Activated B cell treated with CpG ODN at 0.5 μM for 24 hours (primary cell): ENCODE measurements at places on chromosomes 5 and 9.
A peak's percentile ranks its signal among the peaks of the same experiment; 100 is the strongest.

GRCh38 chr9:121498150-121498486 is 1.5 kb downstream of the GGTA1 start:
- peak; percentile 22 for DNase-seq

DNA sequence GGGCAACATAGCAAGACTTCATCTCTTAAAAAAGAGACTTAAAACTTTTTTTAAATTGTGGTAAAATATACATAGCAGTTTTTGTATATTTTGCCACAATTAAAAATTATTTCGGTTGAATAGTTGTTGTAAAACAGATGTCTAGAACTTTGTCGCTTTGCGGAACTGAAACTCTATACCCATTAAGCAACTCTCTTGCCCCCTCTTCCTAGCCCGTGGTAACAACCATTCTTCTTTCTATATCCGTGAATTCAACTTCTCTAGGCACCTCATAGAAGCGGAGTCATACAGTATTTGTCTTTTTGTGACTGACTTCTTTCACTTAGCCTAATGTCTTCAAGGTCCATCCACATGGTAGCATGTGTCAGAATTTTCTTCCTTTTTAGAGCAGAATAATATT is 43.3 kb downstream of the SPARC start:
- no peak for DNase-seq

DNA sequence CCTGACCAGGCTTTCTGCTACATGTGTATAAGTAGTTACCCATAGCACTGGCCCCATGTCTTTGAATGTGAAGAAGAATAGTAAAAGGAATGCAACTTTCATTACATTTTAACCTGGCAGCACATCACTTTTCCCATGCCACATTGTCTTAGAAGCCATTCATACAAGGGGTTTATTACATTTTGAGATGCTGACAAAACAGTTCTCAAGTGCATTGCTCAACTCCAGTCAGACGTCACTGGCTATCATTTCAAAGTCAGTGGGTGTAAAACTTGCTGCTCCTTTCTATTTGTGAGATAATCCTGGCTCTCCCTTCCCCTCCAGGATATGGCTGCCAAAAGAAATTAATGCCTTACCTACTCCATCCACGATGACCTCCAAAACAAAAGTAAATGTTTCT is 97.0 kb upstream of the VCAN start:
- DNase-seq, result no peak

DNA sequence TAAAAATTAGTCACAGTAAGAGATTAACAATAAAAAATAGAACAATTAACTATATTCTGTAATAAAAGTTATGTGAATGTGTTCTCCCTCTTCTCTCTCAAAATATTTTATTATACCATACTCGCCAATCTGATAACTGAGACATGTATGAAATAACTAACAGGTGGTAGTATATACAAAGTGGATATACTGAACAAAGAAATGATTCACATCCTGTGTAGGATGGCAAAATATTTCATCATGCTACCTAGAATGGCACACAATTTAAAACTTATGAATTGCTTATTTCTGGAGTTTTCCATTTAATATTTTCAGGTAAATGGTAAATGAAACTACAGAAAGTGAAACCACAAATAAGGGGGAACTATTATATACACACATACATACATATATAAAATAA is 152.5 kb downstream of the RNF180 start:
- DNase-seq, result no peak

- no peak for DNase-seq
These were observed 34.6 kb downstream of the OXCT1 start for GRCh38 chr5:41835645-41836044.

- DNase-seq, result no peak
These were observed 227.6 kb downstream of the WDR70 start for GRCh38 chr5:37606632-37607248.

- no peak for DNase-seq
These were observed 920.5 kb downstream of the TLE4 start for GRCh38 chr9:80492221-80492620.

DNA sequence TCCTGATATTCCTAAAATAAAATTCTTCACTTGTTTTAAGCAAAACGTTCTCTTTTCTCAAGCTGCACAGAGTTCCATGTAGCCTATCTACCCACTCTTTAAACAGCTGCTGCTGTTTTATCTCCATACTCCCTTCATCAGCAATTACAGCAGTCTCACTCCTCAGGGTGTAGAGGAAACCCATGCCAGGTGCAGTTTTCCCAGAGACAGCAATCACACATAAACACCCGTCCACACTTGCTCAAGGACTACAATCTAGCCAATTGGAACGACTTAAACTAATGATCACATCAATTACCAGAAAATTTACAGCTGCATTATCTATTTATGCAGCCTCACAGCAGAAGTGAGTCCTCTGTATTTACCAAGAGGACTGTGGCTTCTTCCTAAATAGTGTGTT is 141.7 kb downstream of the HTR1A start:
- DNase-seq, result no peak

DNA sequence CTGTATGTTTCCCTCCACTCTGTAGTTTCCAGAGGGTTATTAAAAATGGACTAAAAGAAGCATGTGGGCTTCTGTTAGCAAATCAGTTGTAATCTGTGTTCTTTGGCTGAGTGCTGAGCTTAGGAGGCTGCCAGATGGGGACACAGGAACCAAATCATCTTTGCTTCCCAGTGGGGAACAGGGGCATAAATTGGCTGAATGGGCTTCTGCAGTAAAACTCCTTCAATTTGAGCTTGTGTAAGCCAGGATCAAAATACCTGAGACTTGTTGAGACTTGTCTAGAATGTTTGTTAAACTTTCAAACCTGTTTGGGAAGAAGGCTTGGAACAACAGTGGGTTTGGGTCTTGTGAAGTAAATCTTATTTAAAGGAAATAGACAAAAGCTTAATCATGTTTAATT is 32.2 kb upstream of the TNFAIP8 start:
- no peak for DNase-seq

DNA sequence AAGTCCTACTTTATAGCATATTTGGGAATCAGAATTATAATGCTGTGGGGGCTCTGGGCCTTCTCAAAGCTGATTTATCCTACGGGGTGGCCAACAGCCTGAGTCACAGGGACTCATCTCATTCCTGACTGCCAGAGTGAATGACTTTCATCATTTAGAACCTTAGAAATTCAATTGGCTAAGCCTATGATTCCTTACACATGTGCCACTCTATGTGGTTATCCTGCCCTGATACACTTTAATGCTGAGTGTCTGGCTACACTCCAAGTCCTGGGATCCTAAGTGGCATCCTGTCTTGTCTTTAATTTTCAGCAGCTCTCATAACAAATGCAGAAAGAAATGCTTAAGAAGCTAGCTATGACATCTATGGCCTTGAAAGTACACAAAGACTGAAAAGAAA is 75.2 kb upstream of the FREM1 start:
- no peak for DNase-seq

DNA sequence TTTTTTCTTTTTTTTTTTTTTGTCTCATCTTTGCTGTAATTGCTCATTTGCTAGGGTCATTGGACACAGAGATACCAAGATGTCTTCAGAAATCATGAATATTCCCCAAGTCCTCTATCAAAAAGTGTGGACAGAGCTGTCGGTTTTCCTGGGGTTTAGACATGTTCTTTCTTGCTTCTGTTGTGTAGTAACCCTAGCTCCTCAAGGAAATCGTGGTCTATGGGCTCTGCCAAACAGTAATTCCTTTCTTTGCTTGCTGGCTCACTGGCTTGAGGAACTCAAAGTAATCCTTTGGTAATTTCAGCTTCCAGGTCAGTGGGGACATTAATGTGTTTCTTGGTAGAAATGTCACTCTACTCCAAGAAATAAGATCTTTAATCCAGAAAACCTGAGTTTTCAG is 101.7 kb downstream of the TMC1 start:
- DNase-seq, result no peak

- DNase-seq, result no peak
These were observed 192.6 kb upstream of the RASA1 start for GRCh38 chr5:87074934-87075541.

GRCh38 chr5:322942-323879 is 1.7 kb downstream of the AHRR start:
- no peak for DNase-seq

DNA sequence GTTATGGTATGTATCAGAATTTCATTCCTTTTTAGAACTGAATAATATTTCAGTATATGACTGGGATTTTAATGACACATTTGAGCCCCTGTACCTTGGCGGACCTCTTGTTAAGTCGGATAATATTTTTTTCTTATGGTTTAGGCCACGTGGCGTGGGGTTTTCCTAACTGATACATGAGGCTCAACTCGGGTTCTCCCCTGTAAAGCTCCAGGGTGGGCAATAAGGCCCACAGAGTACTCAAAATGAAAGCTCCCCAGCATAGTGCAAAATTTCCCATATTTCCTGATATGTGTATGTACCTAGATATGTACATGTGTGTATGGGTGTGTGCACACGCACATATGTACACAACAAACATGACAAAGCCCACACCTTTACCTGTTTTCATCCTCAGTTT is 24.5 kb downstream of the TICAM2 start:
- DNase-seq, result no peak

DNA sequence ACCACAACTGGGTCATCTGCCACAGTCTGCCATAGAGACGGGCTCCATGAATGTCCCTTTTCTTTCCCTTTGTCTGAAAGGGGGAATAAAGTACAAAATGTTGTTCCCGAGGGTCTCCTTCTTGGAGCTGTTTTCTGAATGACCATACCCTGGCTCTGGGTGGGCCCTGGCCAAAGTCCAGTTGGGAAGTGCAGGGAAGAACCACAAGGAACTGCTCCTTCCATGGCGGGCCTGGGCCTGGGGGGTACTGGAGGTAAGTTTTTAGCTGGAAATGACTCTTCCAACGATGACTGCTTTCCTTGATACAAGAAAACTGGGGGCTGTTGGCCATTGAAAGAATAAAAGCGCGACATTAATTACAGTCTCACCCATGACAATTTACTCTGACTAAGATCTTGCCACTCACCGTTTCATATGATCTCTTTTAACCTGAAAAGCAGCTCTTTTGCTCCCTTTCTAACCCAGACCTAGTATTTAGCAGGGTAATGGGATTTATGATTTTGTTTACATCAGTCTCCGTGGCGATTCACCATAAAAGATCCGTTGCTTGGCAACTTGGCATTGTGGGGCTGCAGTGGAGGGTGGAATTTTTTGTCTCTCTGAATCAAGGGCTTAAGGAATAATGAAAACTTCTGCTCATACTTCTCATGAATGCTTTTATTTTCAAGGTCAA is 89.2 kb upstream of the PTCH1 start:
- DNase-seq, result no peak

- no peak for DNase-seq
These were observed 254.7 kb upstream of the TRPC7 start for GRCh38 chr5:136620016-136620419.

- no peak for DNase-seq
These were observed 66.8 kb upstream of the IL7R start for GRCh38 chr5:35789732-35790456.

GRCh38 chr5:34061993-34062392 is 19.0 kb upstream of the C1QTNF3 start:
- no peak for DNase-seq

- DNase-seq, result no peak
These were observed 35.8 kb upstream of the SPRY4 start for GRCh38 chr5:142360607-142361120.

GRCh38 chr5:178201927-178202235 is 2.5 kb upstream of the HNRNPAB start:
- no peak for DNase-seq

DNA sequence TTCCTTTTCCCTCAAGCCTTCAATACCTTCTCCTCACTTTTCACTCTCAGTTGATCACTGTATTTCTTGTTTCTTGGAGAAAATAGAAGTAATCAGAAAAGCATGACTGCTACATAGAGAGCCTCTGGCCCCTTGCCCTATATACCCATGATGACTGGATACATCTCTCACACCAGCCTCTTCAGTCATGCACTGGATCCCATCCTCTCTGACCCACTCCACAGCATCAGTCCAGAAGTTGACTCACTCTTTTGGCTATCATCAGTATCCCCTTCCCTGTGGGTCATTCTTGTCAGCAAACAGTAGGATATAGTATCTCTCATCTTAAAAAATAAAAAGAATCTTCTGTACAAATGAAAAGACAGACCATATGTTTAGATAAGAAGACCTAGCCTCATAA is 32.9 kb downstream of the PTCD2 start:
- no peak for DNase-seq

GRCh38 chr9:127786773-127787104 is 905 bp downstream of the CDK9 start:
- no peak for DNase-seq

GRCh38 chr5:15002791-15003190 is 131.2 kb upstream of the ANKH start:
- no peak for DNase-seq

GRCh38 chr9:79224672-79225433 is 346.9 kb upstream of the TLE4 start:
- no peak for DNase-seq

GRCh38 chr5:176394881-176395675 is 6.5 kb downstream of the HIGD2A start:
- DNase-seq, result no peak

- no peak for DNase-seq
These were observed 34.3 kb downstream of the DNAH5 start for GRCh38 chr5:13910201-13910600.

GRCh38 chr9:97470076-97470475 is 31.4 kb upstream of the TMOD1 start:
- no peak for DNase-seq

- DNase-seq, result no peak
These were observed 176.4 kb downstream of the AUH start for GRCh38 chr9:91185193-91185886.

DNA sequence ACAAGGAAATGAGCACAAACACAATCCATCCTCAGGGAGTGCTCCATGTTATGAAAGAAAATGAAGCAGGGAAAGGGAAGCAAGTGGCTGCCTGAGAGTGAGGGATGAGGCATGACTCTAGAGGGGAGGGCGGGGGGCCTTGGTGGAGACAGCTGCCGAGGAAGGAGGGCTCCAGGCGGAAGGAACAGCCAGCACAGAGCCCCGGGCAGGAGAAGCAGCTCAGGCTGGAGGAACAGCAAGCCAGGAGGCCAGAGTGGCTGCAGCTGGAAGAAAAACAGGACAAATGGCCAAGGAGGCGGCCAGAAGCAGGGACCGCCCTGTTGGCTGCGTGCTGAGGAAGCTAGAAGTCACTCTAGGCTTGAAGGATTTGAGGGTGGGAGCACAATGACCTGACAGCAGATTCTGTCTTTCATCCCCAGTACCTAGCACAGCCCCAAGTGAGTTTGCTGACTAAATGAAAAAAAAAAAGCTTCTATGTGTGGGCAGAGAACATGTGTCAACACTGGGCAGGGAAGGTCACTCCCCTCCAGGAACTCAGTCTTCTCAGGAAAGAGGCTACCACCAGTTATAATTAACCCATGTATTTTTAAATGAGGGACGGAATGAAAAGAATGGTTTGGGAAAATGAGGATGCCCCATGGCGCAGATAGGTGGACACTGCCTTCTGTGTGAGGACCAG is 142.8 kb downstream of the DCP2 start:
- no peak for DNase-seq

- DNase-seq, result no peak
These were observed 136.2 kb downstream of the CDH6 start for GRCh38 chr5:31329715-31330114.

DNA sequence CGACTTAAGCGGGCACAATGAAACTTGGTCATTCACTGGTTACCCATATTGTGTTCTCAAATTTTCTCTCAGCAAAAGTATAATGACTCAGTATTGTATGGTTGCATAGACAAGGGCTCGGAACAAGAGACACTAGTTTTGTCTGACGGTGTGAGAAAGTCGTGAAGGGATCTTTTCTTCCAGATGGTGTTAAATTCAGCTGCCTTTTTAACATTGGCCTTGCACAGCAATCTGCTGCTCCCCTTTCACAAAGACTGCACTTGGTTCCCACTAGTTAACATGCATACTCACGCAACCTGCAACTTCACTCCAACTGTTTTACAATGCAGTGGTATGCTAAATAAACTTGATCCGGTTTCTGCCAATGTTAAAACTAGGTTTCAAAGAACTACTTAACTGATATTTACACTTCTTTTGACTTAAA is 219.2 kb downstream of the MEF2C start:
- no peak for DNase-seq
